ENCODE measurements at places on chromosomes 2 and 18. TPM values are rescaled to one million over a fixed set of nuclear protein-coding genes. Genes with fewer than 3 reads are reported as not detected.

The ANKRD30BL gene
- not detected for total RNA-seq

The TDRD15 gene
- total RNA-seq, result not detected

The USP37 gene
- total RNA-seq, result 10.3 TPM

The ZNF892 gene
- 4.9 TPM for total RNA-seq

GRCh38 chr2:145914716-145915115, 1394.8 kb upstream of the ZEB2 start:
- H3K36me3 ChIP-seq, result no peaks in the 10 kb centered on the region
- no peak overlapping the region for H3K4me3 ChIP-seq
- no peak for DNase-seq
- no peaks in the 10 kb centered on the region for H3K27me3 ChIP-seq
- H3K4me1 ChIP-seq, result no peaks in the 10 kb centered on the region

DNA sequence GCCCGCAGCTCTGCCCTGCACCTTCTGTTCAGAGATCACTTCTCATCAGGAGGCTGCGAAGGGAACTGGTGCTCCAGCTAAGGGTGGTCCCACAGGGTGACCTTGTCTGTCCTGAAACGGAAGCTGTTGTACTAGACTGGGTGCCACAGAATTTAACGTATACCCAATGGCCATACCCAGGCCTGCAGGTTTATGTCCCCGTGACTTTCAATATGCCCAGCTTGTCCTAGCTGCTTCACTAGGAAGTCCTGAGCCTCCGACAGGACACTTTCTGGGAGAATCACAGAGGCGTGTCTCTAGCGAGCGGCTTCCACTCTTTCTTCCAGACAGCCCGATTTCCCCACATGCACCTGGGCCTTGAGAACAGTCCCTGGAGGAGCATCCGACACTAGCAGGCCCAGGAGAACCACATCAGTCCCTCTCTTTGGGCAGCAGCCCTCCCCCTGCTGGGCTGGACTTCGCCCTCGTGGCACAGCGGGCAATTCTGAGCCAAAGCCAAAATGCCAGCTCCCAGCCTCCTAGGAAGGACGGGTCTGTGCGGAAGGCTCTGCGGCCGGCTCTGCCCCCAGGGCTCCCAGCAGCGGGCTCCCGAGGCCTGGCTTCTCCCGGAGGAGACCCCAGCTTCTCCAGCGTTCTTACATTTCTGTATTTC, 91.9 kb upstream of the OTOS start:
- DNase-seq, result peak; percentile 24
- no peaks in the 10 kb centered on the region for H3K36me3 ChIP-seq
- no peak overlapping the region for H3K4me3 ChIP-seq
- no peaks in the 10 kb centered on the region for H3K27me3 ChIP-seq

GRCh38 chr2:352696-353095, 64.8 kb upstream of the ALKAL2 start:
- H3K36me3 ChIP-seq, result no peaks in the 10 kb centered on the region
- no peak overlapping the region for H3K27ac ChIP-seq
- no peak overlapping the region for H3K4me3 ChIP-seq

DNA sequence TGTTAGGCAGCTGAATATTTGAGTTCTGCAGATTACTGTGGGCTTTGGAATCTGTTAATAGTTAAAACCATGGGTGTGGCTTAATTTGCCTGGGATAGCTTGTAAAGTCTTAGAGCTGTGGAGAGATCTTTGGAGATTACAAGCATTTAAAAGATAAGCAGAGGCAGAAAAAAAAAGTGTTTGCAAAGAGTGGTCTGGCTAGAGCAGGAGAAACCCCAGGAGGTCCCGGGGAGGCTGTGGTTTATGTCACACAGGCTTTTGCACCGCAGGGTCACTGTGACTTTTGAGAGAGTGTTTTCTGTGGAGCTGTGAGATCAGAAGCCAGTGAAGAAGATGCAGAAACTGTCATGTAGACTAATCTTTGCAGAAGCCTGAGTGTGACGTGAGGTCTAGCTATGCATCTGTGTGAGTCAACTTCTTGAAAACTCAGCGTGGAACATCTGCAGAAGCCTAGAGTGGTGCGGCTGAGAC, 49.0 kb downstream of the SETBP1 start:
- no peak overlapping the region for H3K27ac ChIP-seq
- H3K36me3 ChIP-seq, result no peaks in the 10 kb centered on the region
- no peak overlapping the region for H3K4me3 ChIP-seq
- peaks cover 21% of the 10 kb centered on the region for H3K4me1 ChIP-seq
- no peaks in the 10 kb centered on the region for H3K27me3 ChIP-seq

DNA sequence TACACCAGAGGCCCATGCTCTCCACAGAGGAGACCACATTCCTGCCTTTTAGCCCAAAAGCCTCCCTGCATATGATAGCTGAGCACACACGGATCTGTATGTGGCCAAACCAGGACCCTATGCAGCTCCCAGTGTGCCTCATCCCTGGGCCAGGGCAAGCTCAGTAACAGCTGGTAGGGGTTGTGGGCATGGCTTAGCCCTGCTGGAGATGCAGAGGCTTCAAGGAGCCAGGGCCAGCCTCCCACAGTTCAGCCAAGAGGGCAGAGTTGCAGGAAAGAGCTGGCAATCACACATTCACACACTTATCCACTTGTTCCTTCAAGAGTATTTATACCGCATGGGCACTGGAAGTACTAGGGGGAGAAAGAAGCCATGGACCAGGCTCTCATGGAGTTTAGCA, 1.6 kb upstream of the LIMS2 start:
- DNase-seq, result peak; percentile 54
- no peaks in the 10 kb centered on the region for H3K36me3 ChIP-seq
- H3K4me3 ChIP-seq, result no peak overlapping the region
- H3K4me1 ChIP-seq, result peaks cover 55% of the 10 kb centered on the region
- peak overlapping the region; percentile 6 for H3K27ac ChIP-seq
- no peaks in the 10 kb centered on the region for H3K27me3 ChIP-seq

- peaks cover 8% of the 10 kb centered on the region for H3K4me1 ChIP-seq
- no peak overlapping the region for H3K27ac ChIP-seq
- DNase-seq, result no peak
- H3K4me3 ChIP-seq, result no peak overlapping the region
Measured at GRCh38 chr2:44751754-44752479, 189.6 kb upstream of the SIX3 start.

DNA sequence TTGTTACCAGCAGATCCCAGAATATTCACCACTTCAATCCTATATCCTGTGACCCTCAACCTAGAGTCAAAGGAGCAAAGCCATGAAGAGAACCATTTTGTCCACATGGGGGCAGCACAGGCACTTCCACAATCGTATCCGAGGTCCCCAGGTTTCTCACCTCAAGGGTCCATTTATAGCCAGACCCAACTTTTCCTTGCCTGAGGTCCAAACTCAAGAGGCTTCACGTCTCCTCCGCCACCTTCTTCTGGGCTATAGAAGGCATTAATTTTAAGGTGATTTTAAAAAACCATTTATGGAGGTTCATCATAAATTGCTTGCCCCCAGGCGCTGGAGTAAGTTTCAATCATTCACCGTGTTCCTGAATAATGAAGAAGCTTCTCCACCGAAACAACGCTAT, 111.6 kb upstream of the NABP1 start:
- H3K27ac ChIP-seq, result no peak overlapping the region
- no peaks in the 10 kb centered on the region for H3K4me1 ChIP-seq
- H3K4me3 ChIP-seq, result no peak overlapping the region
- no peaks in the 10 kb centered on the region for H3K27me3 ChIP-seq

All from heart left ventricle (tissue), 16 donors.